CD4-positive, CD25-positive, alpha-beta regulatory T cell (primary cell): ENCODE measurements at places on chromosomes 16 and 17. TPM values are rescaled to one million over a fixed set of nuclear protein-coding genes. Genes with fewer than 3 reads are reported as not detected.

DNA sequence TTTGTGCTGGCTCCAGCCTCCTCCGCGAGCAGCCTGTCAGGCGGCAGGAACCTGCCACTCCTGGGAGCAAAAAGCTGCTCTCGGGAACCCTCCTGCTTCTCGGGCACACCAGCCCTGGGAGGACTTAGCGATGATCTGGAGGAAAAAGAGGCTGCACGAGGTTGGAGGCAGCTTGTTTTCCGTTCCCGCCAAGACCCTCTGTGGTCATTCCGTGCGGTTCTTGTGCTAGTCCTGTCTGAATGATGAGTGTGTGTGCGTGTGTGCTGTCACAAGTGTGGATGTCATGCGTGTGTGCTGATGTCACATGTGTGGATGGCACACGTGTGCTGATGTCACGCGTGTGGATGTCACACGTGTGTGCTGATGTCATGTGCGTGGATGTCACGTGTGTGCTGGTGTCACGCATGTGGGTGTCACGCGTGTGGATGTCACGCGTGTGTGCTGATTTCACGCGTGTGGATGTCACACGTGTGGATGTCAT is 150.0 kb downstream of the NPIPB11 start:
- no peak overlapping the region for H3K27ac ChIP-seq
- no peaks in the 10 kb centered on the region for H3K36me3 ChIP-seq
- H3K4me1 ChIP-seq: no peaks in the 10 kb centered on the region

Gene ABCC6
- total RNA-seq: not detected

DNA sequence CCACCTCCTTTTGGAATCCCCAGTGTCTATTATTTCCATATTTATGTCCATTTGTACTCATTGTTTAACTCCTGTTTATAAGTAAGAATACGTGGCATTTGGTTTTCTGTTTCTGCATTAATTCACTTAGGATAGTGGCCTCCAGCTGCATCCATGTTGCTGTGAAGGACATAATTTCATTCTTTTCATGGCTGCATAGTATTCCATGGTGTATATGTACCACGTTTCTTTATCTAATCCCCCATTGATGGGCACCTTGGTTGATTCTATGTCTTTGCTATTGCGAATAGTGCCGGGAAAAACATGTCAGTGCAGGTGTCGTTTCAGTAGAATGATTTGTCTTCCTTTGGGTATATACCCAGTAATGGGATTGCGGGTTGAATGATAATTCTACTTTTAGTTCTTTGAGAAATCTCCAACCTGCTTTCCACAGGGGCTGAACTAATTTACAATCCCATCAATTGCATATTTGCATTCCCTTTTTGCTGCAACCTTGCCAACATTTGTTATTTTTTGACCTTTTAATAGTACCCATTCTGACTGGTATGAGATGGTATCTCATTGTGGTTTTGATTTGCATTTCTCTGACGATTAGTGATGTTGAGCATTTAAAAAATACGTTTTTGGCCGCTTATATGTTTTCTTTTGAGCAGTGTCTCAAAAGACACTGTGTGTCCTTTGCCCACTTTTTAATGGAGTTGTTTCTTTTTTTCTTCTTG is 373.2 kb upstream of the TNRC6C start:
- no peaks in the 10 kb centered on the region for H3K4me1 ChIP-seq
- H3K36me3 ChIP-seq: no peaks in the 10 kb centered on the region
- DNase-seq: no peak
- H3K4me3 ChIP-seq: no peak overlapping the region

DNA sequence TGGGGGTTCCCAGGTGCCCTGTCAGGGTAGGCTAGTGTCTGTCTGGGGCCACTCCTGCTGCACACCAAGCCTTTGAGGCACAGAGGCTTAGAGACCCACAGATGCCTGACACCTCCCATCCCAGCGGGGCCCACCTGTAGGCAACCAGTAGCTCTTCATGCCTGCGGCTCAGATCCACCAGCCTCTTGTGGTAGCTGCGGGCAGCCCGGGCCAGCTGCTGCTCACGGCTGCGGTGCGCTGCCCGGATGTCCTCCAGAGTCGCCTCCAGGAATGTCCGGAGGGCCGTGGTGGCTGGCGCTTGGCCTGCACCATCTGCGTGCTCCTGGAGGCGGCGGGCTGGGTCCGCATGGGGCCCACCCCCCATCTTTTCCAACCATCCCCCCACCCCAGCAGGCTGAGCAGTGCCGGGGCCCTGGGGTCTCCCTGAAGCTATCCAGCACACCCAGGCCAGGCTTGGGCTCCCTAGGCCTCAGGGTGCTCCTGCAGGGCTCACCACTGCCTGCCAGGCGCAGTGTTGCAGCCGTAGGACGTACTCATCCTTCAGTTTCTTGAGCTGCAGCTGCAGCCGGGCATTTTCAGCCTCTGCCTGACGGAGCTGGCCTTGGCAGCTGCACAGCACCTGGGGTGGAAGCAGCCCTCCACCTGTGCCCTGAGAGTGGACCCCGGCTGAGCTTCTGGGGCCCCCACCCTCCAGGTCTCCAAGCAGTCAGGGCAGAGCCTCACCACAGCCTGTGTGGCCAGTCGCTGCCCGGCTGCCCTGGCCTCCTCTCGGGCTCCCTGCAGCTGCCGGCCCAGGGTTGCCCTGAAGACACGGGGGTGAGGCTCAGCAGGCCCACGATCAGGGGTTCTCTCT is 1.8 kb downstream of the CCDC78 start:
- H3K27me3 ChIP-seq: no peaks in the 10 kb centered on the region
- peaks cover 55% of the 10 kb centered on the region for H3K4me1 ChIP-seq
- H3K4me3 ChIP-seq: no peak overlapping the region
- H3K36me3 ChIP-seq: no peaks in the 10 kb centered on the region
- peak overlapping the region; percentile 47 for H3K27ac ChIP-seq

DNA sequence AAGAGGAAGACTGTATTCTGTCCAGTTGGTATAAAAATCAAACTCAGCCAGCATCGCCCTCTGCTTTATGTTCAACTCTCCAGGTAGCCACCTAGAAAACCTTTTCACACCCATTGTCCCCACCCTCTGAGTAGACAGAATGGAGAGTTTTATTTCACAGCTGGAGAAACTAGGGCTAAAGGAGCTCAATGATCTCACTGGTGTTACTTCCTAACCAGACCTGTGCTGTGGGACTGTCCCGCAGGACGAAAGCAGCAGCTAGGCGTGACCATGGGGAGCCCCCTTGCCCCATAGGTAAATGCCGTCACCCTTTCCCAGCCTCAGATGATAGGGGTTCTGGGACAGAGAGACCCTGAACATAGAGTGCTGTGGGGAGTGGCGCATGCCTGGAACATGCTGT is 67.7 kb downstream of the CYLD start:
- no peak overlapping the region for H3K4me3 ChIP-seq
- no peaks in the 10 kb centered on the region for H3K36me3 ChIP-seq
- no peak overlapping the region for H3K27ac ChIP-seq
- peaks cover 15% of the 10 kb centered on the region for H3K4me1 ChIP-seq

- no peak overlapping the region for H3K4me3 ChIP-seq
- H3K36me3 ChIP-seq: no peaks in the 10 kb centered on the region
- H3K27me3 ChIP-seq: no peaks in the 10 kb centered on the region
- no peak for DNase-seq
These were observed 34.8 kb downstream of the SOST start for GRCh38 chr17:43723697-43724359.

DNA sequence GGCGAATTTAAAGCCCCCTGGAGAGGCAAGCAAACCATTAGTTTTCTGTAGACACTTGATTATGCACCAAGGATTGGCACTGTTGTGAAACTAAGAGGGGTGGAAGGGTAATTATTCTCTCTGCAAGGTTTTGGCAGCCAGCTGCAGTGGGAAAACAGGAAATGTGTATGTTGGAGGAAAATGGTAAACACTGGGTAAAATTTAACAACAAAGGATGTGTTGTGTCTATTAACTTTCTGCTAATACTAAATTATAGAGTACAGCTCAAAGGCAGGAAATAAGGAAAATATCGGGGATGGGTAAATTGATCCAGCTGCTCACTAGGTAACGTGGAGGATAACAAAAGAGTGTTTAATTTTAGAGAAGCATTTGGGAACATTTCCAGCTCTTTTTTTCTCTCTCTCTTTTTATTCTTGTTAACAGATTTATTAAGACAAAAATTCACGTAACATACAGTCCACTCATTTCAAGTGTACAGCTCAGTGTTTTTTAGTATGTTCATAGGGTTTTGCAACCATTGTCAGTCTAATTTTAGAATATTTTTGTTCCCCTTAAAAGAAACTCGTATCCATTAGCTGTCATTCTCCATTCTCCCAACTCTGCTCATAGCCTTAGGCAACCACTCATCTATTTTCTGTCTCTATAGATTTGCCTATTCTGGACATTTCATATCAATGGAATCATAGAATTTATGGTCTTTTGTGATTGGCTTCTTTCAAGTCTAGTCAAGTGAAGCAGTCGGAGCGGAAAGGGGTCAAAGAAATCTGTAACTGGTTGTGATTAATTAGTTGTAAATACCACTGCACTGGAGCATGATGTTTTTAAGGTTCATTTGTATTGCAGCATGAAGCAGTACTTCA is 41.8 kb downstream of the TANGO6 start:
- H3K27ac ChIP-seq: no peak overlapping the region
- H3K36me3 ChIP-seq: peaks cover 25% of the 10 kb centered on the region
- H3K27me3 ChIP-seq: no peaks in the 10 kb centered on the region
- H3K4me1 ChIP-seq: no peaks in the 10 kb centered on the region
- H3K4me3 ChIP-seq: no peak overlapping the region

- H3K4me3 ChIP-seq: no peak overlapping the region
- no peak overlapping the region for H3K27ac ChIP-seq
These were observed 54.3 kb downstream of the SOCS1 start for GRCh38 chr16:11201498-11202259.

Gene KRT24
- not detected for total RNA-seq
